ENCODE measurements at places on chromosomes 2 and 18. TPM values are rescaled to one million over a fixed set of nuclear protein-coding genes. Genes with fewer than 3 reads are reported as not detected.

DNA sequence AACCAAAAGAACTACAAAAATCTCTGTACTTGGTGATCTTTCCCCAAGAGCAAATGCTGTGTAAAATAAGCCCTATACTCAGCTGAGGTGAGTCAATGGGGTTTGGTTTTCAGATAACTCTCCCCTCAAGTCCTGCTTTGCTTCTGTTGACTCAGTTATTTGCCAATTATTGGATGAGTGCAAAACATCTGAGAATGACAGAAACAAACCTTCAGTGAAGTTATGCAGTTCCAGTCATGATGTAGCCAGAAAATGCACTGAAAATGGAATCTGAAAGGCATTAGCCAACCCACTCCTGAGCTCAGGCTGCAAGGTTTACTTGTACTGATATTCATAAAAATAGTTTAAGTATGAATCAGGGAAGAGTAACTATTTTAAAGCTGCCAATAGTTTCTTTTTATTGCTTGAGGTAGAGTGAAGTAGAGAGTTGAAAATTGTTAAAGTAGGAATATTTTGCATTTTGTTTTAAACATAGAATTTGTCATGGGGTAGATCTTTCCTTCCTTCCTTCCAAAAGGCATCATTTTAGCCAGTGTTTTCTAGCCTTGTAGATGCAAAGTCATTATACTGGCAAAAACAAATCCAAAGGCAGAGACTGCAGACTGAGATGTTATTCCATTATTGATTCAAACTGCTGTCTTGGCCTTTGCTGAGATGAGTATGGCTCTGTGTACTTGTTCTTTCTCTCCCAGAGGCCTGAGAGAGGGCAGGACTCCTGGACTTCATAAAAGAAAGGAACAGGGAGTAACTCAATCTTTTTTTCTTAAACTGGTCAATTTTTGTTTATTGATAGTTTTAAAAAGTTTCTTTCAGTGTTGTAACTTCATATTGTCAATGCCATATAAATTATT is 215.3 kb downstream of the RND3 start:
- DNase-seq: no peak

GRCh38 chr2:74843899-74844298 is 10.0 kb downstream of the HK2 start:
- no peak for DNase-seq

- no peak for DNase-seq
These were observed 4.2 kb downstream of the TTC27 start for GRCh38 chr2:32632089-32632488.

DNA sequence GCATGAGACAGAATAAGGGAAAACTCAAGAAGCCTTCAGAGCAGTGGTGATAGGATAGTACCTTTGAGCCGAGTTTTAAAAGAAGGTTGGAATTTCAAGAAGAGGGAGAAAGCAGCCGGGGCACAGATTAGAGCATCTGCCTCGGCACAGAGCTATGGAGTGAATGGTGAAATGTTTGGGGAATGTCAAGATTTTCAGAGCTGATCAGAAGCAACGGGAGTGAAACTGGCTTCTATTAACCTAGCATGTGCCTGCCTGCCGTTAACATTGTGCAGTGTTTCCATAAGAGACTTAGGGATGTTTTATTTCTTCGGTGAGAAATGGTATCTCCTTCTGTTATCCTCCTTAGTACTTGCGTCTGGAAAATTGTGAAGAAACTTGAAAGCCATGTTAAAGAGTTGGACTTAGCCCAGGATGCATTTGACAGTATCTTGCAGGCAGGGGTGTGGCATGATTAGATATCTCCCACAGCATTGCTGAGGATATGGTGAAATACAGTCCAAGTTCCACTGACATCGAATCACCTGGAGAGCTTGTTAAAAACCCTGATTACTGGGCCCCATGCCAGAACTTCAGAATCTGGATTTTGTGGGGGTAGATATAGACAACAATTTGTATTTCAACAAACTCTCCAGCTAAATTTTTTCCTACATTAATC is 96.8 kb upstream of the PPP1CB start:
- no peak for DNase-seq

GRCh38 chr2:32756074-32756727 is 128.4 kb downstream of the TTC27 start:
- no peak for DNase-seq

- DNase-seq: no peak
These were observed 14.8 kb downstream of the ZAP70 start for GRCh38 chr2:97728091-97728731.

GRCh38 chr18:45913276-45913675 is 53.9 kb downstream of the EPG5 start:
- DNase-seq: no peak

- DNase-seq: no peak
These were observed 74.0 kb upstream of the SEC11C start for GRCh38 chr18:59065684-59066083.

DNA sequence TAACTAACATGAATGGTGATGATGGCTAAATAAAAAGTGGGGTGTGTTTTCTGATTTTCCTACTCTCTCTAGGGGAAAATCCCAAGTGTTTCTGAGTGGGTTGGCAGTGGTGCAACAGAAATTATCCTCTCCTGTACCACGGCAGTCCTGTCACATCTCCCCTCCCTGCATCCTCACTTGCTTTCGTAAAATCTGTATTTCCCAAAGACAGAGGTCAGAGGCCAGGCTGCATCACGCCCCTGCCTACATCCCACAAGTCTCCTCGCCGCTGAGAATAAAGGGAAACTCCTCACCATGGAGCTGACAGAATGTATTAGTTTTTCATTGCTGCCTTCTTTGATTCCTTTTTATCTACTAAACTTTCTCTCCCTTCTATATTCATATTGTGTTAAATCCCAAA is 13.1 kb downstream of the FBLN7 start:
- no peak for DNase-seq

GRCh38 chr2:200834701-200835100 is 23.0 kb downstream of the BZW1 start:
- no peak for DNase-seq

DNA sequence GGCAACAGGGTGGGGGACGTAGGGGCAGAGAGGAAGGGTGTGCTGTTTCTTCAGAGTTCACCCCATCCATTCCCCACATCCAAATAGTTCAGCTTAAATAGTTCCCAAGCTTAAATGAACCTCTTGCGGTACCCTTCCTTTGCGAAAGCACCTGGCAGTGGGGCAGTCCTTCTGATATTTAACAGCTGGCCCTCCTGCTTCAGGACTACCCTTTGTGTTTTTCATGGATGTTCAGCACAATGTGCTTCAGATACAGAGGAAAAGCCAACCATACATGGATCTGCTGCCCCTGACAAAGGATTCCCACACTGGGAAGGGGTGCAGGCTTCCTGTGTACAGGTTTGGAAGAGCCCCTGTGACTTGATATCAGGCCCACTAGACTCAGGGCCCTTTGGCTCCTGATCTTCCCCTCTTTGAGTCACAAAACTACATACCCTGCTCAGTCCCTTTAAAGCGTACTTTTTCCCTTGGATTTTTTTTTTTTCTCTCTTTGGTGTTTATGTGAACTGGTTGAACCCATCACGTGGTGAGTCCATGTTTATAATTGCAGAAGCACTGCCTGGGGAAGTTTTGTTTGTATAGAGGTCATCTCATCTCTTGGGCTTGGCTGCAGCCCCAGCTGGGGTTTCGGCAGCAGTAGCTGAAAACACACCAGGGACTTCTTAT is 45.3 kb upstream of the IGFBP5 start:
- no peak for DNase-seq

DNA sequence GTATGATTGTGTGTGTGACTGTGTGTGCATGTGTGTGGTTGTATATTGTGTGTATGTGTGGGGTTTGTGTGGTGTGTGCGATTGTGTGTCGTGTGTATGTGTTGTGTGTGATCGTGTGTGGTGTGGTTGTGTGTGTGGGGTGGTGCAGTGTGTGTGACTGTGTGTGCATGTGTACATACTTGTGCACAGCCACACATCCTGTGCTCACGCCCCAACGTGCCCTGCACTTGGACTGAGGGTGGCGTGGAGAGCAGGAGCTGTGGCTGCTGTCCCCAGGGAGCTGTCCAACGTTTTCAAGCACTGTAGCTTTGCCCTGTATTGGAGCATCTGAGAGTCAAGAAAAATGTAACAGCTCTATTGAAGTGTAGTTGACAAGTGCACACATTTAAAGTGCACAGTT is 243.2 kb upstream of the HDAC4 start:
- no peak for DNase-seq

DNA sequence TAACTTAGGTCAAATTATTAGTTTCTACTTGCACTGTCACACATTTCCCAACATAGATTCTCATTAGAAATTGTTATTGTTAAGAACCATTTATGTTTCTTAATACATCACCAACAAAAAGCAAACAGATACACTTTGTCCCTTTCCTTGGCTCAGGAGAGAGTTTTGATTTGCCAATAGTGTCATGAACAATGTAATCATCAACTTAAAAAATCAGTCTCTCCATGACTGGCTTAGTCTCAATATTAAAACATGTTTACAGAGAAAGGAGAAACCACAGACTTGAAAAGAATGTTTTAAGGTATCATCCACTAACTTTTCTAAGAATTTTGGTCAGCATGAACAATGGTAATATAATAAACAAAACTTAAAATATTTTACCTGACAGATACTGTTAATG is 416.5 kb upstream of the KCNH7 start:
- no peak for DNase-seq

GRCh38 chr2:209614690-209615369 is 156.8 kb upstream of the UNC80 start:
- DNase-seq: peak; percentile 91

DNA sequence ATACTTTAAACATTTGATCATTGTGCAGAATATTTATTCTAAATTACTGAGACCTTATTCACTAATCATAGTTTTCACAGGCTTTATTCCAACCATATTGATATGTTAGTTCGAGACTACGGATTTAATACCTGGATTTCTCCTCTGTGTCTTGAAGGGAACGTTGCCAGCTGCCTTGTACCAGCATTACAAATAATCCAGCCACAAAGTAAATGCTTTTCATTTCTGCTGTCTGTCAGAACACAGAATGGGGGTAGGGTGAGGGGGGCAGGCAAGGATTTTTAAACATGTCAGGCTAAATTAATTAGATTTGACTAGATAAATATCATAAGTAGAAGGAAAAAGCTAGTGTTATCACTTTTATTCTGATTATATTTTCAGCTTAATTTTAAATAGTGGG is 3.1 kb downstream of the GCG start:
- DNase-seq: no peak

GRCh38 chr2:1563943-1564891 is 151.0 kb downstream of the TPO start:
- no peak for DNase-seq

DNA sequence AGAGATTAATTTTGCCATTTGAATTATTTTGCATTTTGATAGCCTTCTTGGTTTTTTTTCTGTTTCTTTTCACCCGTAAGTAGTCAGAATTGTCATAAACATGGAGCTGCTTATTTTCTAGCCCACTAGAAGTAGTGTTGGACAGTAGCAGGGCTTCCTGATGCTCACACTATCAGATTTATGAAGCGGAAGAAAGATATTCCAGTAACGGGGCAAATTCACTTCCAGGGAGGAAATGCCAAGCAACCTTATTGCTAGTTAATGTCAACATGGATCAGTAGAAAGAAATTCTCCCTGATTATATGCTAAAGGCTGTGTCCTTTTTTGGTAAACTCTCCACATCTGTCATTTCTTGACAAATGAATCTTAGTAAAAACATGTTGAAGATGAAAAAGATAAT is 19.2 kb upstream of the ADAM23 start:
- DNase-seq: no peak

GRCh38 chr2:197086500-197086899 is 160.0 kb upstream of the PGAP1 start:
- DNase-seq: no peak

DNA sequence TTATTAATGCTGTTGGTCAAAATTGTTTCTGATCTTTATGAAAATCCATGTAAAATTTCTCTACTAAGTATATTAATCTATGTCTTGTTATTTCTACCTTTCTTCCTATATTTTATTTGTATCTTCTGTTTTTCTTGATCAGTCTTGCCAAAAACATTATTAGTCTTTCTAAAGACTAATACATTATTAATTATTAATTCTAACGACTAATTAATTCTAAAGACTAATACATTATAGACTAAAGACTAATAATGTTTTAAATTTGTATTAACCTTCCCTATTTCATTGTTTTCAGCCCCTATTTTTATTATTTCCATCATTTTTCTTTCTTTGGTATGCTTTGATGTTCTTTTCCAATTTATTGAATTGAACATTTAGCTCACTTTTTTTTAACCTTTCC is 27.7 kb downstream of the NEURL3 start:
- no peak for DNase-seq

- no peak for DNase-seq
These were observed 580.0 kb downstream of the RNF144A start for GRCh38 chr2:7497178-7497577.

DNA sequence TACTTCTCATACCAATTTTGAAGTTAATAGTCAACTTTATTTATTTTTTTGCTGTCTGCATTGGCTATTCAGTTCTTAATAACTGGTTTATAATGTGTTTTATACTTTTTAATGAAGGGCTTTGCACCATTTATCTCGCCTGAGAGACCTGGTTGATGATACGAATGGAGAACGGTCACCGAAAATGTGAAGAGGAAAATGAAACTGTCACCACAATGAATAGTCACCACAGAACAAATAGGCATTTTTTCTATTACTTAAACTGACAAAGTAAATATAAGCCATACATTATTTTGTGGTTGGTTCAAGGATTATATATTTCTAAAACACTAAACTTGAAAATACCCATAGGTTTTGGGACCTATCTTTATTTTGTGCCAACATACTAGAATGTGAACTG is 20.4 kb downstream of the C18orf54 start:
- no peak for DNase-seq

KIAA2012 gene
- not detected for total RNA-seq

WNT10A gene
- 0.12 TPM for total RNA-seq

PLA2R1 gene
- not detected for total RNA-seq

SERPINB4 gene
- not detected for total RNA-seq

GCFC2 gene
- 38.6 TPM for total RNA-seq

GLI2 gene
- not detected for total RNA-seq

MAP3K19 gene
- not detected for total RNA-seq

LAMA3 gene
- total RNA-seq: 0.43 TPM

KCTD18 gene
- total RNA-seq: 15.4 TPM
